ENCODE measurements at places on chromosomes 5 and 9. TPM values are rescaled to one million over a fixed set of nuclear protein-coding genes. Genes with fewer than 3 reads are reported as not detected.

The FRMD3 gene
- total RNA-seq: 39.1 TPM

DNA sequence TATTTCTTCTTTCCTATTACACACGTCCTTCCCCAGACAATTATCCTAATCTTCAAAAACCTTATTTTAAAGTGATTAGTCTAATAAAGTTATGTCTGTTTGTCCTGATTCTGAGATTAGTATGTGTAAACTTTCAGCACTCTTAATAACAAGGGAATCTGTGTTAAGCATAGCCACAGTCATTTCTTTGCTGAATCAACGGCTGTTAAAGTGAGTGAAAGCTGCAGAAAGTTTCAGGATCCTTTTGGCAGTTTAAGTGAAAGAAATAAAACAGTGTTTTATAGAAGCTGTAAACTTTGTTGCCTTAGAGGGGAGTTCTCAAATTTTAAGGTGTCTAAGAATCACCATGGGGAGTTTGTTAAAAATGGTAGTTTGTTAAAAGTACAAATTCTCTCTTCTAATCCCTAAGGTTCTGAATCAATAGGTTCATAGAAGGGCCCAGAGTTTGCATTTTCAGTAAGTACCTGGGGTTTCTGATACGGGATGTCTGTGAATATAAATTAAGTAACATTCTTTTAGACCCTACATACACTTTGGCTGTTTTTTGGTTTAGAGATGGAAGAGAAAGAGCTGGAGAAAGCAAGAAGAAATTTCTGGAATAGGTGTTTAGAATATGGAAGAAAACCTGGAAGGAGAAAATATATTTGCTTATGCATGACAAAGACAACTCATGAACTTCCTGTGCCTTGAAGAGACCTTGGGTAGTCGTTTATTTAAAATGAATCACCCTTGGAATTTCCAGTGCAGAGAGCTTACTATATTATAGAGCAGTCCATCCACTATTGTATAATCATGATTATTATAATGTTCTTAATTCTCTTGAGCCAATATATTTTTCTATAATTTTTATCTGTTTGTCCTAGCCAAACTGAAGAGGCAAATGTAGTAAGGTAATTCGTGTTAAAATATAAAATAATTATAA lies 45.7 kb downstream of the SCAMP1 start:
- no peaks in the 10 kb centered on the region for H3K4me1 ChIP-seq
- no peaks in the 10 kb centered on the region for H3K27me3 ChIP-seq
- no peak overlapping the region for H3K4me3 ChIP-seq

DNA sequence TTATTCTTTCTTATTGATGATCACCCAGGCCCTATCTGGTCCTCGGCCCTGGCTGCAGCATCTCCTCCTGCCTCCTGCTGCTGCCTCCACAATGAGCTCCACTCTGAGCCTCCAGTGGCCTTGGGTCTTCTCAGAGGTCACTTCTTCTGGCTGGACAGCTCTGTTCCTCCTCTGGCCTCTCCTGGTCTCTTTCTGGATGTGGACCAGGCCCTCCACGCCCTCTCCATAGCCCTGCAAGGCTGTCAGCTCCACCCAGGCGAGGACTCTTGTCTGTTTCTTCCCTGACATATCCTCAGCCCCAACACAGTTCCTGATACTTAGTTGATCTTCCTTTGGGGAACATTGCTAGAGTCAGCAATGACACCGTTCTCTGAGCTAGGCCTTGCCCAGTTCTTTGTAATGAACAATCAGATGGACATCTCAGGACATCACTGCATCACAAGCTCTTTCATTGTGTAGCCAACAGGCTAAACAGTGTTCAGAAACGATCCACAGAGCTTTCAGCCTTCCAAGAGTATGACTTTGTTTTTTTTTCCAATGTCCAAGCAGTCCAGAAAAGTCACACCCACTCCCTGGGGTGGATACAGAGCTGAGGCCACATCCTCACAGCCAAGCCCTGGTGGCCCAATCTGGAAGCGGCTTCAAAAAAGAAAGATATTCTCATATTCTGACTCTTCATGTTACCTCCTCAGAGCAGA lies 62.5 kb upstream of the DNAH5 start:
- peaks cover 4% of the 10 kb centered on the region for H3K4me1 ChIP-seq
- H3K27ac ChIP-seq: no peak overlapping the region
- H3K4me3 ChIP-seq: no peak overlapping the region
- no peaks in the 10 kb centered on the region for H3K27me3 ChIP-seq
- H3K36me3 ChIP-seq: no peaks in the 10 kb centered on the region

GRCh38 chr5:130476325-130476724 lies 572.1 kb downstream of the CHSY3 start:
- H3K4me3 ChIP-seq: no peak overlapping the region
- no peak for DNase-seq
- no peak overlapping the region for H3K27ac ChIP-seq
- H3K4me1 ChIP-seq: no peaks in the 10 kb centered on the region
- no peaks in the 10 kb centered on the region for H3K27me3 ChIP-seq

The MAP3K1 gene
- total RNA-seq: 55.3 TPM

The PCDHB15 gene
- total RNA-seq: not detected

DNA sequence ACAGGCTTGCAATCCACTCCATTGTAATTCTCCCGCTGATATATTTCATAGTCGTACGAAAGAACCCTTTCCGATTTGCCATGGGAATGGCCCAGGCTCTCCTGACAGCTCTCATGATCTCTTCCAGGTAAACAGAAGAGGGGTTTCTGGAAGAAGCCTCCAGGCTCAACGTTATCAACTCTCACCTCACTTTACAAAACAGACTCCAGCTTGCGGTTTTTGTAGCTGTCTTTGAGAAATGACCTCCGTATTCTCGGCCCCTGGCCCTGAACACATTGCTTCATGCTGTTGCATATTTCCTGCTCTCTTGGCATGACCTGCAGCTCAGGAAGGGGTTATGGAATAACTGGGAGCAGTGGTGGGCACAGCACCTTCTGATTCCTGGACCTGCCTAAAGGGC lies 85.7 kb downstream of the SLC1A1 start:
- no peak for DNase-seq
- H3K36me3 ChIP-seq: no peaks in the 10 kb centered on the region
- H3K27me3 ChIP-seq: no peaks in the 10 kb centered on the region
- no peak overlapping the region for H3K27ac ChIP-seq
- no peak overlapping the region for H3K4me3 ChIP-seq
- H3K4me1 ChIP-seq: no peaks in the 10 kb centered on the region

The SDHA gene
- 94.9 TPM for total RNA-seq

The LCN2 gene
- 191 TPM for total RNA-seq

DNA sequence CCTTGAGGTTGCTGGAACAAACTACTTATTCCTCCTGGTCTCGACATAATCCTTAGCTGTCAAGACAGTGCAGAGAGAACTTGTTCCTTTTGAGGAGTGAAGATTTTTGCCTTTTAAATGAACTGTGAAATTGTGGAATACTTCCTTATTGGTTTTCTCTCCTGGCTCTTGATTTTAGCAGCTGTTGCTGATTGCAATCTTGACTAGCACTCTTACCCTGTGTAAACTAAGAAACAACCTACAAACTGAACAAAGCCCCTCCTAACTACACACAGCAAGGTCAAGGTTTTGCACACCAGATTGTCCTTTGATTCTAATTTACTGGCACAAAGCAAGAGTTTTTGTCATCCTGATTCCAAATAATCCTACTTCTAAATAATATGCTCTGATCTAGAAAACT lies 84.0 kb upstream of the GOLGA1 start:
- H3K4me3 ChIP-seq: no peak overlapping the region
- H3K4me1 ChIP-seq: no peaks in the 10 kb centered on the region
- DNase-seq: no peak
- H3K36me3 ChIP-seq: no peaks in the 10 kb centered on the region
- no peak overlapping the region for H3K27ac ChIP-seq

DNA sequence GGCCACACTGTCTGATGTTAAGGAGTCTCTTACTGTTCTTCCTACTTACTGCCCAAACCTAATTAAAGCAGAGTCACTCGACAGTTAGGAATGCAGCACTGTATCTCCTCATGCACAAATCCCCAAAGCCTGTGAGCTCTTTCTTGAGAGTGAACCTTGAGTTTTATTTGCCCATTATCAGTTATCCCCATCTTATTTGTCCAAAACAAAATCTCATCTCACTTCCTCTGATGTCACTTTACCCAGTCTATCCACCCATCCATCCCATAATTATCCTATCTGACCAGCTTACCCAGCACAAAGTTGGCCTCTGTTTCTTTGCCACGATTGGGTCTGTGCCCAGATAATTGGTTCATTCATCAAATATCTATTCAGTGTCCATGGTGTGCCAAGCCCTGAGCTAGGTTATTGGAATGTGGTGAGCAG lies 250.8 kb downstream of the SLIT3 start:
- no peak overlapping the region for H3K4me3 ChIP-seq
- no peak overlapping the region for H3K27ac ChIP-seq
- H3K27me3 ChIP-seq: no peaks in the 10 kb centered on the region
- no peaks in the 10 kb centered on the region for H3K36me3 ChIP-seq

The MBLAC2 gene
- total RNA-seq: 4.1 TPM

The GADD45G gene
- total RNA-seq: 15.2 TPM

- no peaks in the 10 kb centered on the region for H3K4me1 ChIP-seq
- no peaks in the 10 kb centered on the region for H3K36me3 ChIP-seq
- H3K27me3 ChIP-seq: no peaks in the 10 kb centered on the region
- H3K4me3 ChIP-seq: no peak overlapping the region
- DNase-seq: no peak
These were observed 267.6 kb downstream of the CETN3 start for GRCh38 chr5:90141984-90142383.

The GABBR2 gene
- not detected for total RNA-seq

- no peaks in the 10 kb centered on the region for H3K36me3 ChIP-seq
- no peak overlapping the region for H3K27ac ChIP-seq
- no peak overlapping the region for H3K4me3 ChIP-seq
These were observed 425.3 kb downstream of the CSNK1G3 start for GRCh38 chr5:123937230-123937629.

GRCh38 chr5:134103998-134104654 lies 10.4 kb upstream of the TCF7 start:
- H3K4me3 ChIP-seq: no peak overlapping the region
- H3K27me3 ChIP-seq: no peaks in the 10 kb centered on the region
- no peak for DNase-seq
- no peaks in the 10 kb centered on the region for H3K4me1 ChIP-seq

DNA sequence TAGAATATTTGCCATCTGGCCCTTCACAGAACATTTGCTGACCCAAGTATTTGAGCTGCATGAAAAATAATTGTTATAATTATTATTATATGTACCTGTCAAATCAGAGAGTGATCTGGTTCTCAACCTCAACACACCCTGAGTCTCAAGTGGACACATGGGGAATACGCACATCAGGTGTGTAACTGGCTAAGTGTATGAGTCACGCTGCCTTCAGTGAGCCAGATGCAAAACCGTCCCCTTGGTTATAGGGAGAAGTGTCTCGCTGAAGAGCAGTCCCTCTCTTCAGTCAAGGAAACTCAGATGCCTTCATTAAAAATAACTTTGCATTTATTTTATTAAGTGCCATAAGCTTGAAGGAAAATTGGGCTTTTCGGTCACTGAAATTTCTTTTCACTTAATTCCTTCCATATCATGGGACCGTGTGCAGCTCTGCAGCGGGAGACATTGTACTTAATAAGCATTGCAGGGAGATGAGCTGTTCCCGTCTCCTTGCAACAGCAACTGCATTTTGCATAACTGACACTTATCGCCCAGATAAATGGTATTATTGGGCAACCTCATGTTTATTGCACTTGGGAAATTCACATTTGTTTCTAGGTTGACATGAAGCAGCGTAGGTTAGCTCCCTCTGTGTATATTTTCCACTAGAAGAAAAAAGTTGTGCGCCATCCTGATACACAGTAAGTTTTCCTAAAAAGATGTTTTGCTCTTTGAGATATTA lies 512.3 kb upstream of the DAP start:
- no peak overlapping the region for H3K4me3 ChIP-seq
- H3K27me3 ChIP-seq: no peaks in the 10 kb centered on the region
- DNase-seq: no peak

DNA sequence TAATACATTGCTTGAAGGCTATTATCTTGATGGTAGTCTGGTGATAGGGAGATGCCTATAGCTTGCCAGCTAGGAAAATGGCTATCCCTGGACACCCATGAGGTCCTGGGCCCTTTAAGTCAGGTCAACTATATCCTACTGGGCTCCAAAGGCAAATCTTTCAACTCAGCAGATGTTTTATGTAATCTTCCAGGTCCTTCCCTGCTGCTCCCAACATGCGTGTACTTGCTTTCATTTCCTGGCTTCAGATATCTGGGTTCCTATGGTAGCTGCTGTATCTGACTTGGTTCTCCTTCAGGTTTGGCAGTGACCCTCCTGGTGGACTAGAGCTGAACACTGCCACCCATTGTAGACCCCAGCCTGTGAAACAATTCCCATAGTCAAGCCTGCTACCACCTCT lies 32.4 kb upstream of the GAS1 start:
- no peak for DNase-seq
- no peaks in the 10 kb centered on the region for H3K27me3 ChIP-seq
- no peak overlapping the region for H3K4me3 ChIP-seq

DNA sequence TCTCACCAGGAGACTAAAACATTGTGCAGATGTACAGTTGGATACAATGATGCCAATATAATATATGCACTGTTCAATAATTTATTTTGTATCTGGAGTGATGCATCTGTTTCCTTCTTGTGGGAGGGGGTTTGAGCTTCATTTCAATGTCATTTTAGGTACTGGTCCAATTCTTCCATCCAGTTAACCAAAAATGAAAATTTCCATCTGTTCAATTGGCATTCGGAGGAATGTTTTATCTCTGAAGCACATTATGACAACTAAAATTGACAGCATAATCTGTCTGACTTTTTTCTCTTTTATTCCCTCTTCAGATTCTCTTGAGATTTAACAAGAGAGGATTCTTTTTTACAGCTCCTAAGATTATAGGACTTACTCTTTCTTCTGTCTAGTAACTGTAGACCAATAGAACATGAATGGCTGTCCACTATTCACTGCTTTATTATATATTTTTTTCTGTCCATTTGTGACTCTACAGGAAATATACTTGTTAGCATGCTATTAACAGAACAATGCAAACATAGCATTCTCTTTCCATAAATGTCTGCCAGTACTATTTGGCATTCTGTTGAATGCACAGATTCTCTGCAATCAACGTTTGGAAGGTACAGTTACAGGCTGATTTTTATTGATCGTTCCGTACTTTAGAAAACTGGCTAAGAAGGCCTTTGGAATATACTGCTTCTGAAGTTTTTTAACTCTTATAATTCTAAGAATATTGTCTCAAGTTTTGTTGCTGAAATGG lies 57.8 kb downstream of the NDUFAF2 start:
- DNase-seq: no peak
- no peaks in the 10 kb centered on the region for H3K36me3 ChIP-seq
- no peak overlapping the region for H3K27ac ChIP-seq
- H3K27me3 ChIP-seq: no peaks in the 10 kb centered on the region
- no peaks in the 10 kb centered on the region for H3K4me1 ChIP-seq

DNA sequence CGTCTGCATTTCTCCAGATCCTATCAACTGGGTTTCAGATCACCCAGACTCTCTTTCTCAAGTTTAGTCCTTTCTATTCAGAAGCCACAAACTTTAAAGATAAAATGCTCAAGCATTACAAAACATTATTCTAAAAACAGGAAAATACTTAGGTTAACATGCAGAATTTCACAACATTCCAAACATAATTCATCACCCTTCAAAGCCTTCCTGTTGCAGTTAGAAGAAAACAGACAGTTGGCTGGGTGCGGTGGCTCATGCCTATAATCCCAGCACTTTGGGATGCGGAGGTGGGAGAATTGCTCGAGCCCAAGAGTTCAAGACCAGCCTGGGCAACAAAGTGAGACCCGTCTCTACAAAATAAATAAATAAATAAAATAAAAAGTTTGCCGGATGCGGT lies 7.7 kb upstream of the OCLN start:
- H3K4me1 ChIP-seq: no peaks in the 10 kb centered on the region
- H3K4me3 ChIP-seq: no peak overlapping the region
- no peaks in the 10 kb centered on the region for H3K27me3 ChIP-seq
- no peak overlapping the region for H3K27ac ChIP-seq

GRCh38 chr5:171623551-171624097 lies 162.0 kb upstream of the SMIM23 start:
- no peak overlapping the region for H3K27ac ChIP-seq
- H3K4me3 ChIP-seq: no peak overlapping the region
- no peak for DNase-seq
- H3K36me3 ChIP-seq: no peaks in the 10 kb centered on the region

Measured in Peyer's patch (tissue), 4 donors.